ENCODE measurements at places on chromosomes 5 and 9.

- DNase-seq: no peak
Observed at GRCh38 chr5:167061695-167062094, 1229.8 kb upstream of the WWC1 start.

- no peak for DNase-seq
Observed at GRCh38 chr5:16808021-16808420, 128.1 kb downstream of the MYO10 start.

DNA sequence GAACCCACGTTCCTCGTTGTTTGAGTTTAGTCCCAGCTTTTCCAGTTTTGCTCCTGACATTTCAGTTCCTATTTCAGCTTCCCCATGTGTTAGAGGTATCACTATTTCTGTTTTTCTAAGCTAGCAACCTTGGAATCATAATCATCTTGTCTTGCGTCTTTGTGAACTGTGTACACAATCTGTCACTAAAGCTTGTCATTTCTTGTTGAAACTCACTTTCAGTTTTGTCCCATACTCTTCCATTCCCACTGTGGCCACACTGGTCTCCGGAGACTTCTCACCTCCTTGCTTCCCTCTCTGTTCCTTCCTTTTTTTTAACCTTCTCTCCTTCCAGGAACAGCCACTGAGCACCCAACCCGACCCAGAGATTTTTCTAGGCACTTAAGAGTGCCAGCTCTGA, 36.9 kb downstream of the TGFBR1 start:
- no peak for DNase-seq

DNA sequence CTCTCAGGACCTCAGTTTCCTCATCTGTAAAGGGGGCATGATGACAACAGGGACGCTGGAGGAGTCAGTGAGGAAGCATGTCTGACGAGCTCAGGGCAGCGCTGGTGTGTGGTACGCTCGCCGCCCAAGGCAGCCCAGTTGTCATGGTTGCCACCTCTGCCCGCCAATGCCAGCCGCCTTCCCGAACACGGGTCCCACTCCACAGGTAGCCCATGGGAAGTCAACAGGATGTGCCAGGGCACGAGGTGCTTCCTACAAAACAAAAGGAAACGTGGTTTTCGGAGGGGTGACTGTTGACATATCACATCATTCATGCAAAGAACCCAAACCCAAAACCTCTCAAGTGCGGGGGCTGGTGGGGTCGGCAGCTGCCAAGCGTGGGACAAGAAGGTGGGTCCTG, 58.1 kb downstream of the NEK6 start:
- DNase-seq: no peak

DNA sequence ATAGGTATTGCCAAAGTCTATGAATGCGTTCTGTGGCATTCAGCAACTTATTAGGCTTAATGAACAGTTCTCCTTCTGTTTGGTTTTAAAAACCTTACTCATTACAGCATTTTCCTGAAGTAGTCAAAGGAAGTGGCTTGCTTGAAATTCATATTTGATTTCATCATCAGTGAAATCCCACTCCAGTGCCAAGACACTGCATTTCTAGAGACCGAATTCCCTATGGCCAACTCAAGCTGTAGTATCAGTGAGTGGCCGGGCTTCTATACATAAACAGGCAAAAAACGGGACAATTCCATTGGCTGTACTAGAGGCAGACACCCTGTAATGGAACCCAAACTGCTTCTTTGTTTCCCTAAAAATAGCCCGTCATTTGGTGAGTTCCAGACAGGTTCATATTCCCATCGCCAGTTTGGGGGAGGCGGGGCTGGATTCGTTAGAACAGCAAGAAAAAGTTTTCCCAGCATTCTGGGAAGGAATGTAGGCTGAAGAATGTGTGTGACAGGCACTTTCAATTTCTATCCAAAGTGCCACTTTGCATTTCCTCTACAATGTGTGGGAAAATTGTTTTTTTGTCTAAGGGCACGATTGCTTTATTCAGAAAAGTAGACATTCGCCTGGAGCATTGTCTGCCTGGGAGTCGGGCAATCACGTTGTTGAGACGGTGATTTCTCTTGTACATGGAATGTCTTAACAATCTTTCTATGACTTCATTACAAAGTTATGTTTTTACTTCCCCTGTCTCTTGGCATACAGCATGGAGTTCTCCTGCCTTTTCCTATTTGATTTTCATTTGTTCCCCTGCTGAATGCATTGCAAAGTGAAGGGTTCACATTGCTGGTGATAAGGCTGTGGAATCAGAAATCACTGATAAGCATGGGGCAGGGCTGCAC, 141.8 kb upstream of the MAST4 start:
- no peak for DNase-seq

DNA sequence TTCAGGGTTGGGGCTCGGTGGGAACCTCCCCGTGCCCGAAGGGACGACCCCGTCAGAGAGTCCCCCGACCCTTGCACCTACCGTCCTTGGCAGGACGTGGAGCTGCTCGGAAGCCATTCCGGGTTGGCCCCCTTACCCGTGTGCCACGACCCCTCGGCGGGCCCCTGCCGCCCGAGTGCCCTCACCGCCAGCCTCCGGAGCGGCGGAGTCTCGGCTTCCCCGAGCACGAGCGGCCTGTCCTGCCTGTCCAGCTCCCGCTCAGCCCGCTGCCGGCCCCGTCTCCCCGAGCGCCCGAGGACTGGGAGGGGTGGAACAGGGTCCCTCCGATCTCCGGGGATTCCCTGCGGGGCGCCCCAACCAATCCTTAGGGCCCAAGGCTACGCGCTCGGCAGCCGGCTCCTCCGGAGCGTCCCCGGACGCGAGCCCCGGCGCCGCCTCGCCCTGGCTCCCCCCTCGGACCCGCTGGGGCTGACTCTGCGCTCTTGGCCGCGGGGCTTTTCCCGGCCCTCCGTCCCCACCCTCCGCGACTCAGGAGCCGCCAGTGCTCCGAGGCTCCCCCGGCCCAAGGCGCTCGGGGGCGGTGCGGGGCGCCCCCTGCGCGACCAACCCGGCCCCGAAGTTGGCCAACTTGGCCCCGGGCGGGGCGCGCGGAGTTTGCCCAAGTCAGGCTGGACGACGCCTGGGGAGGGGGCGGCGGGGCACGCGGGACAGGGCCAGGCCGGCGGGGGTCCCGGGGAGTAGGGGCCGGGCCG, 654 bp downstream of the ADAMTS2 start:
- peak; percentile 49 for DNase-seq

DNA sequence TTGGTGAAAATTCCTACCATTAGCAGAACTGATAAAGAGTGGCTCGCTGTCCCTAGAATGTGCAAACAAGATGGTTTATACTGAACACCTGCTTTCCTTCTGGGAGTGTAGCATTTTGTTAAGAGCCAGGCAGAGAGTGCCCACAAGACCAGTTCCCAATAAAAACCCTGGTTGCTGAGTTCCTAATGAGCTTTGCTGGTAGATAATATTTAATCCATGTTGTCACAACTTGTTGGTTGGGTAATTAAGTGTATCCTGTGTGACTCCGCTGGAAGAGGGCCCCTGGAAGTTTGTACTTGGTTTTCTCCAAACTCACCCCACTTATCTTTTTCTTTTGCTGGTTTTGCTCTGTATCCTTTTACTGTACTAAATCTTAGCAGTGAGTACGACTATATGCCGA, 39.5 kb upstream of the GOLGA1 start:
- DNase-seq: no peak

GRCh38 chr5:34737731-34738130, 81.6 kb downstream of the RAI14 start:
- DNase-seq: no peak

GRCh38 chr5:126070481-126070880, 352.7 kb upstream of the GRAMD2B start:
- no peak for DNase-seq

DNA sequence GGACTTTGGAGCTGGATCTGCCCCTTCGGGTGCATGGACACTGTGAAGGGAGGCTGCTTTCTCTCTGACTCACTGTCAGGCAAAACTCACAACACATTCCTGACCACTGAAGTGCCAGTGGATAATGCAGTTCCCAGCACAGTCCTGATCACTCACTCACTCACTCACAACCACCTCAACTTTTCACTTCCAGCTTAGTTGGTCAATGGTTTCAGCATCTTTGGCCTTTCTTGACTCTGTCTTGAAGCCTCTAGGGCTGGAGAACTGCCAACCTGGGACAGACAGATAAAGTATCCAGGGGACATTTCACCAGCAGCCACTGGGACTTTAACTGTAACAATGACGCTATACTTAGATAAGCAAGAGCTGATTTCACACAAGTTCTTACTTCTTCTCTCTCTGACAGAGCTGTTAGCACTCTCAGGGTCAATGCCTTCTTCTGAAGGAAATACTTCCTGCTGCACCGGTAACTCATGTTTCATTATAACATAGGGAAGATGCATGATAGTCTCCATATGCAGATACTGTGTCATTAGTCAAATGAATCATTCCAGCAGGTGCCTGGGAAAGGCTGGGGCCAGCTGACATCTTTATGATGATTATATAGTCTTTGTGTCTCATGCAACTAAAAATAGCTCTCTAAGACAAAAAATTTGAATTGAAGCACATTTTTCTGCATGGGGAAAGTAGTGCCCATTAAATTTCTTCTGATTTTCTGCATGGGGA, 499.0 kb downstream of the SEMA5A start:
- no peak for DNase-seq
